EL (cell line): ENCODE measurements at places on chromosomes 3 and 15.

DNA sequence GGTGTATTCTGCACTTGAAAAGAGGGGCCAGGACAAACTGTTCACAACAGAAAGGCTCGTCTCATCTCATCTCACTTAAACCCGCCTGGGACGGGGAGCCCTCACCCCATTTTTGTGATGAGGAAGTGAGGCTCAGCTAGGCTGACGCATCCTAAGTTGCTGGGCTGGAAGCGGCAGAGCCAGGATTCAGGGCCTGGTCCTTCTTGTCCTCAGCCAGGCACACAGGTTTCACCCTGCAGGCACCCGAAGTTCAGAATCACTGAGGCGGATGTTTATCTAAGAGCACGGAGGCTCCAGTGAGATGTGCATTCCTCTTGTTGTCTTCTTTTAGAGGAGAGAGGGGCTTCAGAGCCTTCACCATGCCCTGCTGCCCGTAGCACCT lies 51.1 kb upstream of the PLXNA1 start:
- no peak for DNase-seq

DNA sequence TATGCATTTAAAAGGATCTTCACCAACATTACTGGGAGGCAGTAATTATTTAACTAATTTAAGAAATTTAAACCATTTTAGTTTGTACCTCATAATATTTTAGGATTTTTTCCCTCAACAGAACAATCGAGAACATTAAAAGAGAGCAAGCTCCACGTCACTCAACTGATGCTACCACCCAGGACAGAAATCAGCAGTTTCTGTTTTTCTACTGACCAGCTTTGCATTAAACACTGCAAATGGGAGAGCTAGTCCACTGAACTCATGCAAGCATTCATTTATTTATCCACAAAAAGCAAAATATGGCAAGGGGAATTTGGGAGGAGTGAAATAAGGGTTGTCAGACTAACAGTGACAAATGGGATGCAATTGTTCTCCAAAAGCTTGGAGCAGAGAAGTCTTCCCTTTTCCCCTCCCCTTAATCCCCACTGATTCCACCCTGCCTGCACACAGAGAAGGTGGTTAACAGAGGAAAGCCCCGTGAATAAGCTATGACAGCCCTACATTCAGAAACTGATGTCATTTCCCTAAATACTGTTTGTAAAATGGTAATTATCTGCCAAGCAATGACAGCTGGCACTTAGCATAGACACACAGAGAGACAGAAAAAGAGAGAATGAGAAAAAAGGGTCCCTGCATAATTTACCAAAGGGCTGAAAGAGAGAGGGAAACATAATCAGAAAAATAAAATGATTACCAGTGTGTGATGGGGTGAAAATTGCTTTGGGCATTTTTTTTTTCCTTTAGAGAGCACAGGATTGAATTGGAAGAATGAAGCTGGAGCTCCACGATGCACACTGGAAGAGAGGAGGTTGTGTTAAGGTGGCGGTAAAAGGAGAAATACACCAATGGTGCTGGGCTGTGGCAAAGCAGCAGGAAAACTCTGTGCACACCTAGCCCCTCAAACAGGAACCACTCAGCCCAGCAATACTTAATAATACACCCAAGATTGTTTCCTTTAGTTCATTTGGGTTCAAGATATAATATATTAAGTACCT lies 777.4 kb downstream of the TUSC7 start:
- DNase-seq = no peak

DNA sequence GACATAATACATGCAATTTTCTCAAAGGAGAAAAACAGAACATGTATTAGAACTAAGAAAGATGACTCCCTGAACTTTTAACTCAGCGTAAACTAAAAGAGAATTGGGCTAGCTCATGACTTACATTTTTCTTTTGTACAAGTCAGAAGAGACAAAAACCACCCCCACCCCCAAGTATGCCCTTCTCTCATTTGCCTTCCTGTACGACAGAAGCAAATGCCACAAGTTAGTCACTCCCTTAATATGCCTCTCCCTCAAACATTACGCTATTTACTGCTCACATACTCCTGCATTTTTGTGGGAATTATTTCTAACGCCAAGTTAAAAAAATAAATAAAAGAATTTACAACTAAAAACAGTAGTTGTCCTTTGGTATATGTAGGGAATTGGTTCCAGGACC lies 22.0 kb downstream of the CPEB1 start:
- DNase-seq = peak; percentile 39

DNA sequence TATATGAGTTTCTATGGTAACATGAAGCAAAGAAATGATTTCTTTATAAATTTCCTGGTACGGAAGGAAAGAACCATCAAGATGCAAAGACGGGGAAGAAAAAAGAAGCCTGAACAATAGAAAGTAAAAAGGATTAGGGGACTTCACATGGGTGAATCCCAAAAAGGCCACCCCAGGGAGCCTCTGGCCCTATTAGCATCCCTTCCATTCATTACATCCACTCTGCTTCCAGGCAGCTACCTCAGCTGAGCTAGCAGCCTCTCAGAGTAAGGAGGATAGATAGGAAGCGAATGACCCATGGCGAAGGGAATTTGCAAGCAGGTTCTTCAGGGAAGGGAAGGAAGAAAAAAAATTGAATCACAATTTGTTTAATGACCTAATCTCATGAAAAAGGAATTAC lies 81.6 kb downstream of the GABRB3 start:
- DNase-seq = no peak

- DNase-seq = peak; percentile 78
Observed at GRCh38 chr3:168024537-168024941, 71.2 kb downstream of the GOLIM4 start.

DNA sequence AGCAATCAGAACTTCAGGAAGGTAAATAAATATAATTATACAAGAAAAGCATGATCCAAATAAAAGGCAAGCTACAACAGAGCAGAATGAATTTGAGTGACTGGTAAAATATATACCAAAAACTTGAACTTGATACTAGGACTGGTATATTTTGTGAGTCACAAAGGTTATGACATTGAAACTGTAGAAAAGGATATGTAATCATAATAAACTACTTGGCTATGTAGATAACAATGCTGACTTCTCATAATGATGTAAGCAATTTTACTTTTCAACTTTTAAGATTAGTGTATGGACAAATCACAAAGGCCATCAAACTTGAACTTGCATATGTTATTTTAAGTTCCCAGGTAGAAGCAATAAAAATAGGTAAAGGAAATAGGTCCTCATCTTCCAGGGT lies 384.5 kb upstream of the NECTIN3 start:
- no peak for DNase-seq

DNA sequence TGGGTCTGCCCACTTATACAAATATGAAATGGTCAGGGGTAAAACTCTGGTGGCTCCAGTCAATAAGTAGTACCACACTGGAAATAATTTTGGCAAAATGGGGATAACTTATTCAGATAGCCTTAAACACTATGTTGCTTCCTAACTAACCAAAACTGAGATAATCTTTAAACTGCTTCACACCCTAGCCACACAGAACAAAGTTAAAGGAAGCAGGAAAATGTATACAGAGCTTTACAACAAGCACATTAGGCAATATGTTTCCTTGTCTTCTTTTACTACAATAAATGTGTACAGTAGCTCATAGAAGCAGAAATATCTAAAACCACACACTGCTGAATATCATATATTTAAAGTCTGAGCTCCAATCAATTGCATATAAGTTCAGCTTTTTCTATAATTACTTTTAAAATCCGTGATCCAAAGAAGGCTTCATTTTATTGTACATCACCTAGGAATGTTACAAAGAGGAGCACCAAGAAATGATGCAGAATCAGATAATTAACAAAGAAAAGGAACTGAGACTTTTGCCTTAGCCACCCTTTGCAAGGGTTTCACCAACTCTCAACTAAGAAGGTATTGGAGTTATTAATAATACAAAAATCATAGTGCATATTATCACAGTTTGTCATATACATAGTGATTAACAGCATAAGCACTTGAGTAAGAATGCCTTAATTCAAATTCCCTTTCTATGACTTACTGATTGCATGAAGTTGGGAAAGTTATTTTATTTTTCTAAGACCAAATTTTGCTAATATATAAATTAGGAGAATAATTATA lies 9.2 kb upstream of the SSR3 start:
- DNase-seq = peak; percentile 28

GRCh38 chr3:73365756-73366397 lies 258.9 kb downstream of the PDZRN3 start:
- peak; percentile 10 for DNase-seq

DNA sequence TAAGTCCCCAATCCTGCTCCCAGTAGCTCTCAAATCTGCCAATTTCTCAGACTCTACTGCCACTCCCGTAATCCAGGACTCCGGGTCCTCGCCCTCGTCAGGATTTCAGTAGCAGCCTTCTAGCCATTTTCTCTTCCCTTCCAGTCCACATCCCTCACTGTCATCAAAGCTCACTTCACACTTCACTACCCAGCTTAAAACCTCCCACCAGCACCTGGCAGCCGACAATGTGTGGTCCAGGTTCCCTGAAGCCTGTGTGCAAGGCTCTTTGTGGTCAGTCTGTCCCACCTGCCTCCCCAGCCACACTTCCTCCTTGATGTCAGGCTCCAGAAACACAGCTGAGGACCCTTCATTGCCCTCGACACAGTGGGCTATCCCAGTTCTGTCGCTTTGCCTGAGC lies 304.5 kb upstream of the ROPN1 start:
- DNase-seq = no peak

DNA sequence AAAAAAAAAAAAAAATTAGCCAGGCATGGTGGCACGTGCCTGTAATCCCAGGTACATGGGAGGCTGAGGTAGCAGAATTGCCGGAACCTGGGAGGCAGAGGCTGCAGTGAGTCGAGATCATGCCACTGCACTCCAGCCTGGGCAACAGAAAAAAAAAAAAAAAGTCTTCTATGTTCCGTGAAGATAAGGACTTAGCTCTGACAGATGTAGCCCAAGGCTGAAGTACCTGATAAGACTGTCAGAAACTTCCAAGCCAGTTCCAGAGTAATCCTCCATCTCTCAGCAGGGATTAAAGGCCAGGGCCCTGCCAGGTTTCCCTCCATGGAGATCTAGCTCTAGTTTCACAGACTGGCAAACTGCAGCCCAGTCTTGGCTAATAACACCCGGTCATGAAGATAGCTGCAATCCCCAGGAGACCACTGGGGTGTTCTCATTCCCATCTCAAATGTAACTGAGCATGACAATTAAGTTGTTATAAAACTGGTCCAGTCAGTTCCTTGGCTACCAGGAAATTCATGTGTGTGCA lies 8.5 kb downstream of the CDCP1 start:
- no peak for DNase-seq

DNA sequence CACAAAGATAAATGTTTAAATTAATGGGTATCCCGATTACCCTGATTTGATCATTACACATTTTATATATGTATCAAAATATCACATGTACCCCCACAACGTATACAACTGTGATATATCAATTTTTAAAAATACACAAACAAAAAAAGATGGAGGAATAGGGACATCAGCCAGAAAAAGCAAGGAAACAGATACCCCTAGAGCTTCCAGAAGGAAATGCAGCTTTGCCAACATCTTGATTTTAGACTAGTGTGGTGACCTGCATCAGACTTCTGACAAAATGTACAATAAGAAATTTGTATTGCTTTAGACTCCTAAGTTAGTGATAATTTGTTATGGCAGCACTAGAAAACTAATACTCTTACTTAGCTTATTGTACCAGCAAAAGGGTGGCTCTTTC lies 483.8 kb downstream of the TUSC7 start:
- DNase-seq = peak; percentile 10

DNA sequence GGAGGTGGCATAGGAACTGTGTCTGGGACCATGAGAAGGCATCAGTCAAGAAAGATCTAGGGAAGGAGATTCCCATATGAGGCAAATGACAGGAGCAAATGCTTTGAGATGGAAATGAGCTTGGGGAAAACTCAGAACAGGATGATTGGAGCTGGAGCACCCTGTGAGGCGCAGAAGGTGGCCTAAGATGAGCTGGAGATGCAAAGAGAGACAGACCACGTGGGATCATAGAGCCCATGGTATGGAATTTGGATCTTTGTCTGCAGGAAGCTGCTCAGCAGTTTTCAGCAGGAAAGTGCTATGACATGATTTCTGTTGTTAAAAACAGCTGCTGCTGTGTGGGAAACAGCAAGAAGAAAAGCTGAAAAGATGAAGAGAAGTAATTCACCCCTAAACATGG lies 310.6 kb downstream of the MAGI1 start:
- no peak for DNase-seq
